ENCODE measurements at places on chromosomes 5 and 9.

DNA sequence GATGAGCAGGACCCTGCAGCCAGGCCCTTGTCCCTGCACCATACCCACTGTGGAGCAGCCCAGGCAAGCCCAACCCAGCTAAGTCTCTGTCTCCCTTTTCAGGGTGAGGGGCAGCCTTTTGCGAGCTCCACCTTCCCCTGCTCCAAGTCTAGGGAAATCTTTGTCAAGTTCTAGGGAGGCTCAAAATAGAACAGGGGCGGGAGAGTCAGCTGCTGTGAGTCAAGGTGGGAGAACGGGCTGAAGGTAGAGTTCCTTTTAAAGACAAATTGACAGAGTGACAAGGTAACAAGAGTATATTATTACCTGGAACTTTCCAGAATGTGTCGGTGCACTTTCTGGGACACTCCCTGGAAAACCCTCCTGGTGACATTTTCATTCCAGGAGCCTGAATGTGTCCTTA lies 64.7 kb downstream of the KCNT1 start:
- DNase-seq = no peak

DNA sequence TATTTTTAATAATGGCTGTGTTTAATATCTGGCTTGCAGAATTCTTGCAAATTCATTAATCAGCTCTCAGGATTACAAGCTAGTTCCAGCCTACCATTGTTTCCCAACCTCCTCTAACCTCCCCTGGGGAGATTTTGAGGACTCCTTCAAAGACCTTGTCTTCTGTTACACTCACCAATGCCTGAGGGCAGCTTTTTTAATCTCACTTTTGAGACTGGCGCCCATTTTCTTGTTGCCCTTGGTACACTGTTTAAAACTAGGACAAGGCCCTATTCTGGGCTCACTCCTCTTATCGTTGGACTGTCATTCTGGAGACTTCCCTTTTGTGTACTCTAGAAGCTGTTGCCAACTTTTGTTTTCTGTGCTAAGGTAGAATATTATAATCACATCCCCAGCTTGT lies 13.6 kb upstream of the EQTN start:
- no peak for DNase-seq

DNA sequence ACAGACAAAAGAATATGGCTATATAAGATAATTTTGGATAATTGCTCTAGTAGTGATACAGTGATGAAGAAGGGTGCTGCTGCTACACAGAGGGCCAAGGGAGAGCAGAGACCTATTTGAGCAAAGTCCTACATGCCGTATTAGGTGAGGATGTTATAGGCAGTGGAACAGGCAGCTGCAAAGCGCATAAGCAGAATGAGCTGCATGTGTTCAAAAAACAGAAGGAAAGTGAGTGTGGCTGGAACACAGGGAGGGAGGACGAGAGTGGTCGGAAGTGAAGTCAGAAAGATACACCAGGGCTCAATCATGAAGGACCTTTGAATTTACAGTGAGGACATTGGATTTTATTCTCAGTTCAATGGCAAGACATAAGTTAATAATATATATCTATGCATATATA lies 35.4 kb downstream of the ITGA2 start:
- DNase-seq = no peak

DNA sequence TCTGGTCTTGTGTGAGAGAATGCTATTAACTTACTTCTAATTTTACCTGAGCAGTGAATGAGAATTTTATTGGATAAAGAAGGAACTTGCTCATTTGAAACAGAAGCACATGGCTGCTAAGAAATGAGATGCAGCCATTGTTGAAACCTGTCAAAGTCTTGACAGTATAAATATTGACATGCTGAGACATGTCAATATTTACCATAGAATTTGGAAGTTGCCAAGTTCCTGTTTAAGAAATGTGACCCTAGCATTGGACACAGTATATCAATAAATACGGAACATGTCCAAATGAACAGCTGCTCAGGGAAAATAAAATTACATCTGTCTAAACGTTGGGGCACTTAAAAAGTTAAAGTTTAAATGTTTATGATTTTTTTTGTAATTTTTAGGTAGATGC lies 7.8 kb downstream of the XRCC4 start:
- no peak for DNase-seq

GRCh38 chr5:88923623-88924329 lies 40.8 kb upstream of the MEF2C start:
- DNase-seq = no peak

DNA sequence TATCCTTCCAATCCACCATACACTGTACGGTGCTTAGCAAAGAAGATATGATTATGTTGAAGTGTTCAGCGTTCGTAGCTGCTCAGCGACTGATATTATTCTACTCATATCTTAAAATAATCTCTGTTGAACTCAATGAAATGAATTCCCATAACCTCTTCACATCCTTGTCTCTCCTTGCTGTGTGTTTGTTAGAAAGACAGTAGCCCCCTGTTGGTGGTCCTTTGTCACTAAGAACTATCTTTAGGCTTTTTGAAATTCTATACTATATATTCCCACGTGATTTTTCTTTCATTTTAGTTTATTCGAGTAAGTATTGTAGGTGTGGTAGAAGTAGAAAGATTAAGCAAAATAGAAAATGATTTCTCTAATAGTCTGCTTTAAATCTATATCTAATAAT lies 762.8 kb upstream of the WWC1 start:
- DNase-seq = no peak

GRCh38 chr5:97167435-97167834 lies 15.6 kb downstream of the RIOK2 start:
- DNase-seq = no peak

GRCh38 chr9:83622939-83623678 lies at the start of gene IDNK:
IDNK (plus strand) TSS chr9:83623143; CDS start chr9:83623172, 29 bp downstream.
- DNase-seq = no peak

DNA sequence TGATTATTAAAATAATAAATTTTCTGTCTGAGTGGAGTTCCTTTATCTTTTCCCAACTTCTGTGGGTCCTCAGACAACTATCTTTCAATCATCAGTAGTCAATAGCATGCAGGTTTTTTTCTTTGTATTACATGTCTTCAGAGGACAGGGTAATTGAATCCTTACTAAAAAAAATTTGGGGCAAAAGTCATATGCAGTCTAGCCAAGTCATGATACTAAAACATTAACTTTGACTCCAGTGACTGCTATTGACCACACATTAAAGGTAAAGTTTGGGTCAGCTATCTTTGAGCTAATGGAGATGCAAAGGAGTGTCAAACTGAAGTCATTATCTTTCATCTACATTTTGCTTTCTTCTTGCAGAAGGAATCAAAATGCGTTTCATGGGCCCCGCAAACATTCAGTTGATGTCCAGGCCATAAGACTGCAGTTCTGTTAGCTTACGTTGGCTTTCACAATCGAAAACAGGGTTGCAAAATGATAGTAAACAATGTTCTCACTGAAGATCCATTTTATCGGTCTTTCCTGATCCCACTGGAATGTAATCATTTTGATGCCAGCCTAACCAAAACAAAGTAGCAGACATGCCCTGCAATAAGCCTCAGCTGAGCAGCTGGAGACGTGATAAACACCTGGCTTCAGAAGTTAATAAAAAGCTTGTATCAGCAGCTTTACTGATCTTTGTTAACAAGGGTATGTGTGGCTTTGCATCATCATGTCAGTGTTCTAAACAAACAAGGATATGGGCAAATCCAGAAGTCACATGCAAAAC lies 186.1 kb upstream of the PRLR start:
- no peak for DNase-seq

GRCh38 chr5:6338135-6338534 lies 40.2 kb downstream of the MED10 start:
- no peak for DNase-seq

All from activated CD8-positive, alpha-beta memory T cell treated with anti-CD3 and anti-CD28 coated beads for 1 hour (primary cell).